ENCODE measurements at places on chromosomes 11 and 22.

GRCh38 chr11:117075186-117075585 is 23.0 kb downstream of the SIK3 start:
- no peak for DNase-seq

GRCh38 chr11:95066716-95067038 is at the start of gene SRSF8:
Gene SRSF8 (plus strand): TSS chr11:95066919. CDS start chr11:95067227, 308 bp downstream.
- DNase-seq = no peak

DNA sequence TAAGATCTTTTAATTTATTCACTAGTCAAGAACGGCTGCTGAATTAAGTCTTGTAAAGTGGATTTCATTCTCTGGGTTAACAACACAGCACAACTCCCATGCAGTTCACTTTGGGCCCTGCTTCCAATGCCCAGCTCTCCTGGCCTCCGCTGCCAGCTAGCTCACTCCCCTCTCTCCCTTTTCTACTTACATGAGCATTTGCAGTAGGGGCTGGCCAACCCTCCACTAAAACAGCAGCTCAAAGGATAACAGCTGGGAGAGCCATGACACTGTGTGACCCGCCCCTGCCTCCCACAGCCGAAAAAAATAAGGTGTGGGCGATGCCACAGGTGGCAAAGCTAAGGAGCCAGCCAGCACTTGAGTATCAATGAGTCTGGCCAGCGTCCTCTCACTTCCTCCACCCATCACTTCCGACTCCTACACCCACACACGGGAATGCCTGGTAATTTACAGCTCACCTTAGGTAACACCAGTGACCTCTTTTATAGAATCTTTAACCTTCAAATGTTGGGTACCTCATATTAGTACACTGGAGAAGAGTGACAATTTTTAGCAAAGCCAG is 56.8 kb downstream of the DGCR2 start:
- no peak for DNase-seq

- no peak for DNase-seq
Measured at GRCh38 chr11:119728211-119728626, 781 bp downstream of the NECTIN1 start.

GRCh38 chr11:69748637-69749036 is 26.5 kb downstream of the FGF4 start:
- DNase-seq = no peak

- DNase-seq = no peak
Measured at GRCh38 chr11:16001899-16002426, 354.4 kb downstream of the SOX6 start.

GRCh38 chr11:20444535-20444934 is 57.0 kb downstream of the PRMT3 start:
- DNase-seq = no peak

- no peak for DNase-seq
Measured at GRCh38 chr11:68202165-68202564, 10.9 kb downstream of the KMT5B start.

GRCh38 chr11:45063669-45064068 is 82.8 kb upstream of the PRDM11 start:
- DNase-seq = no peak
